ENCODE measurements at places on chromosomes 12 and 14. TPM values are rescaled to one million over a fixed set of nuclear protein-coding genes. Genes with fewer than 3 reads are reported as not detected.

The ATXN7L3B gene
- 63.8 TPM for polyA plus RNA-seq

The KRT79 gene
- polyA plus RNA-seq: not detected

The KLHDC2 gene
- polyA plus RNA-seq: 87.4 TPM

DNA sequence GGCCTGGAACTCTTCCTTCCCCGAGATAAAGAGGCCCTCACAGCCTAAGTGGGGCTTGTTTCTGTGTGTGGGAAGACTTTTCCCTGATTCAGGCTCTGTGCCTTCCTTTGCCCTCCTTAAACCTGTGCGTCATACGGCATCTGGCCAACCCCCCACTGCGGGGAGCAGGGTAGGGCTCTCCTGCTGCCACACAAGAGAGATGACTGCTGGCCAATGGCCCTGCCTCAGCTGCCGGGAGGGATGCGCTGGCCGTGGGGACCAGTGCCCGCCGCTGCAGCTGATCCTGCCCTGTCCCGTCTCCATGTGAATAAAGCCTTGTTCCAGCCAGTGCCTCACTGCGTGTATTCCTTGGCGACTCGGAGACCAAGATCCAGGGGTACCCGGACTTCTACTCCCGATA lies 42.5 kb upstream of the BEGAIN start:
- no peak for DNase-seq

DNA sequence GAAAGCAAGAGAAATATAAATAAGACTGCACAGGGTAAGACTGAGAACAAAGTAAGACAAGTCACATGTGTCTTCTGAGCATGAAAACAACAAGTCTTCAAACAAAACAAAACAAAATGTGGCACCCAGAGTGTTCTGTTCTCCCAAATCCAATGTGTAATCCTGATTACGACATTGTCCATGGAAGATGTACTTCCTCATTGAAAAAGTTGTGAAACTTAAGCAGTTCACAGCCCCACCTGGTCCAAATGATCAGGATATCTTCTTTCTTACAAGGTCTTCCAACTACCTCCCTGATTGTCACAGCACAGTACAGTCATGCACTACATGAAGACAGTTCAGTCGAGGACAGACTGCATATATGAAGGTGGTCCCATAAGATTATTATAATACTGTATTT lies 23.3 kb upstream of the NEK9 start:
- DNase-seq: no peak

- DNase-seq: no peak
These were observed 44.9 kb upstream of the GAS2L3 start for GRCh38 chr12:100528471-100529127.

DNA sequence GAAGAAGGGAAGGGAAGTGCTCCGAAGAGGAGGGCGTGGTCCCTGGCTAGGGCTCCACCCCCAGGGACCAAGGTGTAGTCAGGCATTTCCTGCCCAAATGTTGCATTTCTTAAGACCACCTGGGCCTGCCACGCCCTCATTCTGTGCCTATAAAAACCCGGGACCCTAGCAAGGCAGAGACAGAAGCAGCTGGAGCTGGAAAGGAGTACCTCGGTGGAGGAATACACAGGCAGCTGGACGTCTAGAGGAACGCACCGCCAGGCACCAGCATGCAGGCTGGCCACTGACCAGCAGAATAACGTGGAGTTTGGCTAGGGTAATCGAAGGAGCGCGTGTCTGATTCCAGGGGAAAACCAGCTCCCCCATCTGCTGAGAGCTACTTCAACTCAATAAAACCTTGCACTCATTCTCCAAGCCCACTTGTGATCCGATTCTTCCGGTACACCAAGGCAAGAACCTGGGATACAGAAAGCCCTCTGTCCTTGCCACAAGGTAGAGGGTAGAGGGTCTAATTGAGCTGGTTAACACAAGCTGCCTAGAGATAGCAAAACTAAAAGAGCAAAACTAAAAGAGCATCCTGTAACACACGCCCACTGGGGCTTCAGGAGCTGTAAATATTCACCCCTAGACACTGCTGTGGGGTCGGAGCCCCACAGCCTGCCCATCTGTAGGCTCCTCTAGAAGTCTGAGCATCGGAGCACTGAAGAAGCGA lies 21.0 kb downstream of the CFL2 start:
- no peak for DNase-seq

- no peak for DNase-seq
These were observed 283 bp downstream of the VIPAS39 start for GRCh38 chr14:77457115-77457521.

DNA sequence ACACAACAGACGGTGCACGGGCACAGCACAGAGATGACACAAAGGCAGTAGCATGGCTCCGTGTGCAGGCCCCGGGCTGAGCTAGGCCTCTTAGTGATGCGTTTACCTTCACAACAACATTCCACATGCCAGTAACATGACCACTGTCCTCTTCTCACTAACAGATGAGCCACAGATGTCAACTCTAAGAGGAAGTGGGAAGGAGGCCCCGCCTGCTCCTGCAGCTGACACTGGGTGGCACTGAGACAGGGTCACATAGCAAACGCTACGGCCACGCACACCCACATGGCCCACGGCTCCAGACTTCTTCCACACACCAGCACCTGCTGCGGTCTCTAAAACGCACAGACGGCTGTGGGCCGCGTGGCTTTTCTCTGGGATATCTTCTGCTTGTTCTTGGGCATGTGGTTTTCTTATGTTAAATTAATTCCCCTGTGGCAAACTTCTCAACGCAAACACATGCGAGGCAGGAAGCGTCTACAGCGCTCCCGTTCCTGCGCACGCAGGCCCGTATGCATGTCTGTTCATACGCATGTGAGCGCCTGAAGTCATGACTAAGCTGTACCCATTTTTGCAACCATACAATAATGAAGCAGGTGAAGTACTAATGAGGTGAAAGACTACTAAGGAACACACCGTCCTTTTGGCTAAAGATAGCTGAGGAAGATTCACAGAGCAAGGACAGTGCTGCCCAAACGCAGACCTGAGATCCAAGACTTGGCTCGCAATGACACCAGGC lies 26.8 kb downstream of the AMN start:
- DNase-seq: no peak

- DNase-seq: no peak
These were observed 259.6 kb downstream of the AKAP6 start for GRCh38 chr14:32588448-32589320.

All from right lung (tissue), 10 donors.